HS-5 (cell line): ENCODE measurements at places on chromosomes 4 and X.
A peak's percentile ranks its signal among the peaks of the same experiment; 100 is the strongest.

GRCh38 chrX:52923781-52924241, 26.7 kb downstream of the FAM156B start:
- no peak for DNase-seq

- DNase-seq = no peak
These were observed 275.7 kb upstream of the RASGEF1B start for GRCh38 chr4:81747242-81747930.

- DNase-seq = no peak
These were observed 30.6 kb downstream of the DYNLT3 start for GRCh38 chrX:37816766-37817165.

GRCh38 chr4:161376275-161376674, 787.5 kb downstream of the FSTL5 start:
- no peak for DNase-seq

- no peak for DNase-seq
These were observed 6.4 kb downstream of the EDA2R start for GRCh38 chrX:66632473-66632872.

GRCh38 chr4:17544831-17545234, 29.9 kb downstream of the CLRN2 start:
- no peak for DNase-seq

- no peak for DNase-seq
These were observed 36.1 kb downstream of the COQ2 start for GRCh38 chr4:83248486-83248885.

- no peak for DNase-seq
These were observed 19.9 kb downstream of the DGAT2L6 start for GRCh38 chrX:70196961-70197720.

DNA sequence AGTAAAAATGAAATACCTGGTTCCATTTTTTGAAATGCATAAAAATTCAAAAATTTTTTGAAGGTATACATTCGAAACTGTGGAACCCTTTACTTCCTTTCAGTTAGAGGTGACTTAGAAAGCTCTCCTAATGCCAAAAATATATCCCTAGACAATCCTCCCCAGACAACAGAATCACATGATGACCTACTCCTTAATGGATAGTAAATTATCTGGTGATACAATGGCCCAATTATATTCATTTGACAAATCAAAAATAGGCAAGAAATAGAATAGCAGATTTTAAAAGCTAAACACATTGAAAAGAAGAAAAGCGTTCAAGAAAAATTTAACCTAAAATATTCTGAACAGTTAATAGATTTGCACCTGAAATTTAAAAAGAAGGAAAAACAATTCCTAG, 3.5 kb upstream of the UGT2A2 start:
- no peak for DNase-seq

- DNase-seq = no peak
These were observed 72.1 kb downstream of the GPR101 start for GRCh38 chrX:136961594-136962135.

DNA sequence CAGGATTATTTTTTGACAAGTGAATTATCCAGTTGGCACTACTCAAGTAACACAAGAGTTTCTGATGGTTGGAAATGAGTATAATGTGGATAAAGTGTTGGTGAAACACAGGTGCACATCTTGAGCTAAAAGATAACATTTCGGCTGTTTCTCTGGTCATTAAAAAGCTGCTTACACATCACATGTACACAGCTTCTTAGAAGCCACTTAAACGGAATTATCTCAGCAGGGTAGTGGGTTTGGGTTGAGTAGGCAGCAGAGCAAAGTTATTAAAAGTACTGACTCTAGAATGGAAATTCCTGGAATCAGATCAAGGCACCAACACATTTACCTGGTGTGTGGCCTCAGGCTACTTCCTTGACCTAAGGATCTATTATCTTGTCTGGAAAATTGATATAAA, 55.4 kb upstream of the RASSF6 start:
- no peak for DNase-seq

- no peak for DNase-seq
These were observed 26.9 kb downstream of the PAPSS1 start for GRCh38 chr4:107693132-107693531.

- no peak for DNase-seq
These were observed 30.0 kb upstream of the RNF128 start for GRCh38 chrX:106696502-106696901.

DNA sequence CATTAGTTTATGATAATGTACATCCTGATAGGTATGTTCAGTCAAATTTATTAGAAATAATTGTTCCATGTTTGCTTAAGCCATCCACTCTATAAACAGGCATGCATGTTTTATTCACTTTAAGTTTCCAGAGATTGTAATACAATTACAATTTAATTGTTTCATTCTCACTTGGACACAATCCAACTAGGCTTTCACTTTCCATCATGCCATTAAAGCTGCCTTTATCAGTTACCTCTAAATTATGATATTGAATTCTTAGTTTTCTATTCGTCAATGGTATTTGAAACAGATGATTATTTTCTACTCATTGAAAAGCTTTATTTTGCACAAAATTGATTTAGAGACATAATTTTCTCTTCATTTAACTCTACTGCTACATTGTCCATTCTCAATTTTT, 1196.3 kb downstream of the RAPGEF2 start:
- no peak for DNase-seq

- DNase-seq = no peak
These were observed 3.1 kb upstream of the MSX1 start for GRCh38 chr4:4856071-4857000.

- no peak for DNase-seq
These were observed 192.1 kb downstream of the SPRY1 start for GRCh38 chr4:123588631-123589241.

DNA sequence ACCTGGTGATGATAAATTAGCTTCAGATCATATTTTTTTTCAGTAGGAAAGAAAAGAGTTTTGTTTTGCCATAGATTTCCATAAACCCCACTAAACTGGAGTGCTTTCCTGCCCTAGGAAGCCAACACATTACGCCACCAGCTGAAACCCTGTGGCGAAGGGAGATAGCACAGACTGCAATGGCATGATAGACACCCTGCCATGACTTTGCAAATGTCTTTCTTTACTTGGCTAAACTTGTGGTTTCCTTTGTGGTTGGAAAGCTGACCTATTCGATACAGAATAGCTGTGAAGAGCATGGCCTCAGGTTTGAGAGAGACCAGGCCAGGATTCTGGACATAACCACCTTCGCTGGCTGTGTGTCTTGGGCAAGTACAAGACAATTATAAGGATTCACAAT, 19.1 kb downstream of the MFAP3L start:
- DNase-seq = no peak

- peak; percentile 61 for DNase-seq
These were observed 118.8 kb downstream of the SMIM20 start for GRCh38 chr4:26032630-26033317.

DNA sequence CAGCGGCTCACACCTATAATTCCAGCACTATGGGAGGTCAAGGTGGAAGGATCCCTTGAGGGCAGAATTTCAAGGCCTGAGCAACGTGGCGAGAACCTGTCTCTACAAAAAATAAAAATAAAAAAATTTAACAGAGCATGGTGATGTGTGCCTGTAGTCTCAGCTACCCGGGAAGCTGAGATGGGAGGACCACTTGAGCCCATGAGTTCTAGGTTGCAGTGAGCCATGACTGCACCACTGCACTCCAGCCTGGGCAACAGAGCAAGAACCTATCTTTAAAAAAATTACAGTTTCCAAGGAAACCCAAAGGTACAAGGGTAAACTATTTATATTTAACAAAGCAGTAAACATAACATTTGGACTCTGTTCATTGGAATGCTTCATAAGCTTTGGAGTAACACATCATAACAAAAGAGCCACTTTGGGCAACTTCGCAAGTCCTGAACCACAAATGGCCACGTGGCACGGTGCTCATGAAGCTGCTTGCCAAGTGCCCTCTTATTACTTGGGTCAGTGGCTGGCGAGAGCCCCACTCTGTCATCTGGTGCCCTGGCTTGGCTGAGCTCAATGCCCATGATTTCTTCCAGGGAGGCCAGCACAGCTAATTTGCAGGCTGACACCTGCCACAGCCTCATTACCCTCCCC, 165.6 kb downstream of the SH3KBP1 start:
- DNase-seq = no peak

- DNase-seq = no peak
These were observed at the start of gene MGARP for GRCh38 chr4:139279760-139280620. TSS of gene MGARP (minus strand) at chr4:139280225. CDS start at chr4:139280158, 67 bp downstream.

- DNase-seq = no peak
These were observed 60.9 kb upstream of the TXK start for GRCh38 chr4:48194971-48195370.

- no peak for DNase-seq
These were observed 50.8 kb upstream of the NPFFR2 start for GRCh38 chr4:71980976-71981375.

GRCh38 chr4:15250021-15250441, 177.8 kb upstream of the C1QTNF7 start:
- DNase-seq = no peak

DNA sequence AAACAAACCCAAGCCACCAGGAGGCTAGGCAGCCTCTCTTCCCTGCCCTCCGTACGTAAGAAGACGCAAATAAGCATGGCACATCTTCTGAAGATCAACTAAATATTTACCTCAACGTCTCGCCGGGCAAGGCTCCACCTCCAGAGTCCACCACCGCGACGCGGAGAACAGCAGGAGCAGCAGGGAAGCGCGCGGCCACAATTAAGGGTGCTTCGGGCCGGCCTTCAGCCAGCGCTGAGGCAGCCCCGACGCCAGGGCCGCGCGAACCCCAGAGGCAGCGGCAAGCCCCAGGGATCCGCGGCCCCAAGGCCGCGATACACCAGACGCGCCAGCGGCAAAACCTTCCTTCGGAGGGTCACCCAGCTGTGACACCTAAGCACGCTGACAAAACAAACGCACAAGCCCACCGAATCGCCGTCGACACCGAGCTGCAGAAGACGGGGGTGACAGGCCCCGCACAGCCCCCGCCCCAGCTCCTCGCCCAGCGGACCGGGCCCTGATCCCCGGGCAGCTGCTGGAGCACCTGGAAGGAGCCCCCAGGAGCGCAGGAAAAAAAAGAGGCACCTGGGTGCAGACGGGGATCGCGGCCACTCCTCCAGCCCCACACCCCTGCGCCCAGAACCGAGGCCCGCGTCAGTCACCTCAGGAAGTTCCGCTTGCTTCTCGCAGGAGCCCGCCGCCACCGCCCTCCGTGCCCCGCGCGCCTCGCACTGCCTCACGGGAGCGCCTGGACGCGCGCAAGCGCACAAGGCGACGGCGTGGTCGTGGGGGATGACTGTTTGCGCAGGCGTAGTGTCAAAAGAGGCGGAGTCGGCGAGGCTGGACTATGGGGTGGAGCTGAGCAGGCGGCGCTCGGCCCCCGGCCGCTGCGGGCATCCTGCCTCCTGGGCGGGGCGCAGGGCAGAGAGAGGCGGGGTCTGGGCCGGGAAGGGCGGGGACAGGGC, at the start of the genes HAUS3 and POLN:
HAUS3 (minus strand) TSS at position 712 of the 944 bp plus-strand sequence. CDS start 1,175 bp downstream, outside the sequence.
POLN (minus strand) TSS at position 712 of the 944 bp plus-strand sequence. CDS start 12,890 bp downstream, outside the sequence.
- peak; percentile 91 for DNase-seq

- no peak for DNase-seq
These were observed 4.3 kb upstream of the SCD5 start for GRCh38 chr4:82802911-82803310.

DNA sequence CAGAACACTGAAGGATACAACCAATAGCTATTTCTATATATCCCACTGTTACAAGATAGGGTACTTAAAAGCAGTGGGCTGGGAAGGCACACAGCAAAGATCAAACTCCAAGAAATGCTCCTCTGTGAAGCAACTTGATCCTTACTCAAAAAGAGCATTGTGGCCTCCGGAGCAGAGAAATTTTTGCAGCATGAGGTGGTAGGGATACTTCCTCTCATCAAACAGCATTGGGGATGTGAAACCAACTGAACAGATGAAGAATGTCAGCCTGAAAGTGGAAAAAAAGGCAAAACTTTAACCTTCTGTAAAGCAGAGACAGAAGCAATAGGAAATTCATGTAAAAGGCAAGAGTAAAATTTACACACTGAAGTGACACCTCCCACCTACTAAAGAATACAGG, 92.2 kb downstream of the HUWE1 start:
- no peak for DNase-seq

DNA sequence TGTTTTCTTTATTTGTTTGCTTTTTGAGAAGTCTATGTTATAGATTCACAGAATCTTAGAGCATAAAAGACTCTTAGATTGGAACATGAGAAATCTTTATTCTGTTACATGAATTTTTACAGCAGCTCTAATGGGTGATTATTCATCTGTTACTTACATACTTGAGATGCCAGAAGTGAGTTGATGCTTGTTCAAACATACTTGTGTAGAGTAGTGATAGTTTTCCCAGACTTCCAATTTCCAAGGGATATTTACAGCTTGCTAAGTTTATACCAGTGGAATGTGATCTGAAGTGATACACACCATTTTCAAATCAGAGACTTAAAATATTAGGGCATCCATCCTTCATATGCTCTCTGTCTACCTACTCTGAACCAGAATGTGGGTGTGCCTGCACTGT, 252.9 kb upstream of the SMIM31 start:
- DNase-seq = peak; percentile 33

DNA sequence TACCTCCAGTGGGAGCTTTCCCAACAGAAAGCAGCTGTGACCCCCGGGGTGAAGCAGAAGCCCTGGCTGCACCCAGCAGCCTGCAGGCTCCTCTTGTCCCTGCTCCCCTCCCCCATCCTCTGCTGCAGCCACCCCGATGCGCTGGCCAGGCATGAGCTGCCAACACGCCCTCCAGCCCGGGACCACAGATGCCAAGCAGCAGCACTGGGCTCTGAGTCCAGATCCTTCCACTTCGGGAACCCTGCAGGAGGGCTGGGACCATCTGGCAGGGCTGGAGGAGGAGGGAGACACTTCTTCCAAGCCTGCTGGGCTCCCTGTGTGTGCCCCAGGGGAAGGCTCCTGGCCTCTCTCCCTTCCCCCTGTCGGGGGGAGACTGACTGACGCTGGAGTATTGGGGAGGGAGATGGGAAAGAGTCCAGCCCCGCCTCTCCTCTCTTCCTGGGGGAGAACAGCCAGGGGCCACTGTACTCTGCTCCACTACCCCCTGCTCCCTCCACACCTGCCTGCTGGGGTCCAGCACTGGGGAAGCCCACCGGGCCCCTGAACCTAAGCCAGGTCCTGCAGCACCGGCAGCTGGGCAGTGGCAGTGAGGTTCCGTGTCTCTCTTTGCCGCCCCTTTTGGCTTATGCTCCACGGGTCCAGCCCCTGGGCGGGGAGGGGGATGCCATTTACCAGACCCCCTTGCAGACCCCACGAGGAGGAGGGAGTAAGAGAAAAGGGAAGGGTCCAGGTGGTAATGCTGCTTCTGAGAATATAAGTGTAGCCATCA, 55.7 kb downstream of the PPP2R2C start:
- DNase-seq = no peak
